ENCODE measurements at places on chromosomes 12 and 14.

GRCh38 chr12:65956056-65956738, 131.9 kb downstream of the HMGA2 start:
- no peak for DNase-seq

- DNase-seq: no peak
Measured at GRCh38 chr12:6266971-6267721, 43.3 kb upstream of the PLEKHG6 start.

DNA sequence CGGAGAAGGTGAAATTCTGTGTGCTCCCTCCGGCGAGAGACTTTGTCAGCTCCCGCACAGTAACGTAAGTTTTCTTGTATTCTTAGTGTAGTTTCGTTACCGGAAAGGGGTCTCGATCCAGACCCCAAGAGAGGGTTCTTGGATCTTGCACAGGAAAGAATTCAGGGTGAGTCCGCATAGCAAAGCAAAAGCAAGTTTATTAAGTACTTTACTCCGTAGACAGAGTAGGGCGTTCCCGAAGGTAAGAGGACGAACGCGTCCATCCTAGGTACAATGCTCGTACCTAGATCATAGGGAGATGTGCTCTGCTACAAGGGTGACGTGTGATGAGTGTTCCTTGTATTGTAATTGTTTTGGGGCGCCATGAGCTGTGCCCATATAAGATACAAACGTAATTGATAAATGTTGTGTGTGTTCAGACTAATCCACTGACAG, 293 bp downstream of the IFI27L1 start:
- no peak for DNase-seq

DNA sequence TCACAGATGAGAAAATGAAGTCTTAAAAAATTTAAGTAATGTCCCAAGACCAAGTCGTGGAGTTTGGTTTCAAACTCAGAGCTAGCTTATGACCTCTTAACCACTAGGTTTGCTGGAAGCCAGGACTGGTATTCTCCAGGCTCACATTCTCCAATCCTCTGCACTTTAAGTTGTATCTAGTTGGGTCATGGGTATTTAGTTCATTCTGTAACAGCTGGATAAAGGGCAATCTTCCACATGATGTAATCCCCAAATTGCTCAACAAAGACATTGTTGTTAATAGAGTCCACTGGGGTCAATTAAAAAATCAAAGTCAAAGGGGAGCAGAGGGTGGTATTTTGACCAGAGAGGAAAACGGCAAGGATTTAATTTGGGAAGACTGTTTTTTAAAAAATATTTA, 17.8 kb upstream of the GAS2L3 start:
- no peak for DNase-seq

GRCh38 chr14:32770422-32770821, 168.3 kb upstream of the NPAS3 start:
- DNase-seq: no peak

DNA sequence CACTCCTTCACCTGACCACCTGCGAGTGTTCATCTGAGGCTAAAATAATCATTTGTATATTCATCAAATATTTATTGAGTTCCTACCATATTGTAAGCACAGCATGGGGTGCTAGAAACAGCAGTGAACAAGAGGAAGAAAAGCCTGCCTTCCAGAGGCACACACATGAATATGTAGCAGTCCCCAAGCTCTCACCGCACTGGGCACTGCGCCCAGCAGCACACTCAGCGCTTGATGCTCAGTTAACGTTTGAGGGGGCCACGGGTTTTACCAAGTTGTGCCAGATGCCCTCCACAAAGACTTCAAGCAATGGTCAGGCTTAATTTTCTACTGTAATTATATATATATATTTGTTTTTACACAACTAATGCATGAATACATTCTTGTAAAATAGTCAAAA, 52.0 kb downstream of the HELB start:
- no peak for DNase-seq

- DNase-seq: no peak
Measured at GRCh38 chr14:88729159-88729558, 63.6 kb downstream of the EML5 start.

DNA sequence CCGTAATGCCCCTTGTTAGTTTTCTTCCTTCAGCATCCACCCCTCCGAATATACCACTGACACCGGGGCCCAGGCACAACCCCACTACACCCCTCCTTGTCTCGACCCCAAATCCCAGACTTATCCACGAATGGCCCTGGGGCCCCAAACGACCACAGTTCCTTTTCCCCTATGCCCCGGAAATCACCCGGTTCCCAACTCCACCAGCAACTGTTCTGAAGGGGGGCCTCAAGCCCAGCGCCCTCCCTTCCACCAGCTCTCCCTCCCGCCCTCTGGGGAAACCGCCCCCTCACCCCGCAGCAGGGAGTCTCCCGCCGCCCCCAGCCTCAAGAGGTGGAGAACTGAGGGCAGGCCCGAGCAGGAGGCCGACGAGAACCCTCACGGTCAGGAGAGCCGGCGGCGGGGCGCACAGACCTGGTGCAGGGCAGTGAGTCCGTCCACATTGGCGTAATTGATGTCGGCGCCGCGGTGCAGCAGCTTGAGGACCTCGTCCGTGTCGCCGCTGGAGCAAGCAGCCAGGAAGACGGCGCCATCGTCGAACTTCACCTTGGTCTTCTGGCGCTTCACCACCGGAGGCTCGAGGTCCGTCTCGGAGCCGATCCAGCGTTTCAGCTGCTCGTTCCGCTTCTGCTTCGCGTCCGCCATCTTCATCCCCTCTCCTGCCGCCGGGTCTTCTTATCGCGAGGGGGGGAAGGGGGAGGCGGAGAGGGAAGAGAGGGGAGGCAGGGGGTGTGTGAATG, 446 bp downstream of the PPP1R12A start:
- DNase-seq: peak; percentile 65

GRCh38 chr14:104390941-104391901, 188.3 kb upstream of the C14orf180 start:
- peak; percentile 63 for DNase-seq

GRCh38 chr12:70928071-70928470, 7.5 kb upstream of the PTPRR start:
- DNase-seq: no peak

DNA sequence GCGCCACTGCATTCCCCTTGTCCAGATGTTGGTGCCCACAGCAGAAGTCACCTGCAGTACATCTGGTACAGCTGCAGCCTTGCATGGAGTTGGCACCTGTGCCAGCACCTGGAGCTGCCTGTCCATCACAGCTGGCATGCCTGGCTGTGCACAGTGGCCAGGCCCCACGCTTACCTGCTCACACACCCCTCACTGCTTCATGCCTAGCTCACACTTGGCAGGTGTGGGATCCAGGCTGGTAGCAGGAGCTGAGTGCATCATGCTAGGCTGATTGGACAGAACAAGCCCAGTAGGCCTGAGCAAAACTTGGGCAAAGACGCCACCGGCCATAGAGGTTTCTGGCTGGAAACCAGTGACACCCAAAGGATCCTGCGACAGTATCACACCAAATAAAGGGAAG, 402.8 kb downstream of the FOXG1 start:
- DNase-seq: no peak

GRCh38 chr14:101716077-101716950, 45.2 kb upstream of the PPP2R5C start:
- peak; percentile 32 for DNase-seq

DNA sequence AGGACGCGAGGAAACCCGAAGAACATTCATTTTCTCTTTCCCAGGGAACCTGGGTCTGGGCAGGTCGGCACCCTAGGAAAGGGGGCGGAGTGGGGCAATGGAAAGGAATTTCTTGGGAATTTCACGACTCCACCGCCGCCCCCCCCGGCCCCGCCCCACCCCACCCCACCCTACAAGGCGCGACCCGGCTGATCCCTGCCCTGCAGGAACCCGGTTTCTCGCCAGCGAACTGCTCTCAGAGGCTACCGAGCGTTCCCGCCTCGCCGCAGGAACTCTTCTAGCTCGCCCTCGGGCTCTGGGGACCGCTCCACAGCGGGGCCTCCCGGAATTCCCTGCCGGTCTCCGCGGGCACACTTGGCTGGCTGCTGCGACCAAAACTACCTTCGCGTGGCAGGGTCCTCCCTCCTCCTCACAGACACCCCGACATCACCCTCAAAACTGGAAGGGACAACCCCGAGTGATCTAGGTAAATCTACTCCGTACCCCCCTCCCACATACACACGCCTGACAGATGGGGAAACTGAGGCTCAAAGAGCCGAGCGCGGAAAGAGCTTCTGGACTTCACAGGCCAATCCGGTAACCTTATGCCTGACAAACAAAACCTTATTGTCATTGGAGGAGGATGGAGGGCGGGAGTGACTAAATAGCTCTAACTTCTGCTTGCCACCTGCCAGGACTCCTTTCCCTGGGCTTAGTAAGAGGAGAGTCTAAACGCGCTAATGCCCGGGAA, 785 bp upstream of the ACTN1 start:
- peak; percentile 87 for DNase-seq

DNA sequence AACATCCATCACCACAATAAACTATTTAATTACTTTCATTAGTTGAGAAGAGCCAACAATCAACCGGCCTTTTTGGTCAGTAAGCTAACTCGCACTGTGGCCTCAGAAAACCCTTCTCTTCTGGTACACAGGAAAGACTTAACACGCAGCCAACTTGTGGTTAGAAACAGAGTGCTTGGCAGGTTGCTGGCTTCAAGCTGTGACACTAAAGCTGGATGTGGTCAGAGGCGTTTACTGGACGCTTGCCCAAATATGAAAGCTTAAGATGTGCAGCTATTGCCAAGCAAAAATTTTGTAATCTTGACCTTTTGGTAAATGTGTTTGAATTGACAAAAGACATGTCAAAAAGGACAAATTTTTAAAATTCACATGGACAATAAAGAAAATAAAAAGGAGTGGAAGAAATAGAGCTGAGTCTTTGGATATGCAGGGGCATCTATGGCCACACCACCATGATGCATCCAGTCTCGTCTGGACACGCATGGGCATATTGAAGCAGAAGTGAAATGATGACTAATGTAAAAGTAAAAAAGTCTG, 2.6 kb upstream of the KLRK1 start:
- no peak for DNase-seq

- DNase-seq: no peak
Measured at GRCh38 chr12:4201333-4202100, 72.0 kb upstream of the CCND2 start.

- no peak for DNase-seq
Measured at GRCh38 chr14:72558721-72559120, 335.2 kb downstream of the DPF3 start.

GRCh38 chr14:75150150-75150549, 23.3 kb upstream of the NEK9 start:
- DNase-seq: no peak

DNA sequence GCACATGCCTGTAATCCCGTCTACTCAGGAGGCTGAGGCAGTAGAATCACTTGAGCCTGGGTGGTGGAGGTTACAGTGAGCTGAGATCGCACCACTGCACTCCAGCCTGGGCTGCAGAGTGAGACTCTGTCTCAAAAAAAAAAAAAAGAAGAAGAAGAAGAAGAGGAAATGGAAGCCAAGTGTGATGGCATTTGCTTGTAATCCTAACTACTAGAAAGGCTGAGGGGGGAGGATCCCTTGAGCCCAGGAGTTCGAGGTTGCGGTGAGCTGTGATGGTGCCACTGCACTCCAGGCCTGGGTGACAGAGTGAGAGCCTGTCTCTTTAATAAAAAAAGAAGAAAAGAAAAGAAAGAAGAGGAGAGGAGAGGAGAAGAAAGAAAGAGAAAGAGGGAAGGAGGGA, 52.1 kb downstream of the LGMN start:
- DNase-seq: no peak

- no peak for DNase-seq
Measured at GRCh38 chr12:113521708-113522107, 50.0 kb upstream of the LHX5 start.

DNA sequence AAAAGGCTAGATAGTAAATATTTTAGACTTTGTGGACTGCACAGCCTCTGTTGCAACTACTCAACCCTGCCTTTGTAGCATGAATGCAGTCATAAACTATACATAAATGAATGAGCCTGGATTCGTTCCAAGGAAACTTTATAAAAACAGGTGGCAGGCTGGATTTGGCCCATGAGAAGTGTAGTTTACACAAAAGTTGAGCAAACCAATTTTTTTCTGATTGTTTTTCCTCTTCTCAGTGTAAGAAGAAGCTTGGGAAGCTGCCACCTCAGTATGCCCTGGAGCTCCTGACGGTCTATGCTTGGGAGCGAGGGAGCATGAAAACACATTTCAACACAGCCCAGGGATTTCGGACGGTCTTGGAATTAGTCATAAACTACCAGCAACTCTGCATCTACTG, 9.5 kb downstream of the OAS1 start:
- DNase-seq: no peak

- peak; percentile 72 for DNase-seq
Measured at GRCh38 chr14:77200406-77200985, 18.9 kb downstream of the TMEM63C start.

Data from H7 (cell line).